ENCODE measurements at places on chromosomes 12 and 14.

- no peak for DNase-seq
Measured at GRCh38 chr12:5924342-5924741, 20.7 kb downstream of the ANO2 start.

GRCh38 chr14:34120185-34120977 lies 169.5 kb upstream of the EGLN3 start:
- no peak for DNase-seq

- no peak for DNase-seq
Measured at GRCh38 chr12:99916555-99916954, 68.2 kb downstream of the ANKS1B start.

DNA sequence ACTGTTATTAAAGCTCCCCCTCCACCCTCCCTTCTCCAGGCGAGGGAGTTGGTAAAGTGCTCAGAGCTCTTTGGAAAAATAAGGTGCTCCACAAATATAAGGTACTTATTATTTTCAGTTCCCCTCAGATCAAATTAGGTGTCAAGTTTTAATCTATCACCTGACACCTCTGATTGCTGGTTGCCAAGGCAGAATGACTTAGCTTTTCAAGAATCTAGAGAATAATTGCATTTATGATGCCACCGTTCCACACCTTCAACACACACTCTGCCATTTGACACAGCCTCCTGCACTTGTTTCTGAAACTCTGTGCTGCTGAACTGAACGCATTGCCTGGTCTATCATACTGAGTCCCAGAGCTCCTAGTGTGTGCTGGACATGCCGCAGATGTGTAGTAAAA lies 128.6 kb downstream of the CRACR2A start:
- no peak for DNase-seq

DNA sequence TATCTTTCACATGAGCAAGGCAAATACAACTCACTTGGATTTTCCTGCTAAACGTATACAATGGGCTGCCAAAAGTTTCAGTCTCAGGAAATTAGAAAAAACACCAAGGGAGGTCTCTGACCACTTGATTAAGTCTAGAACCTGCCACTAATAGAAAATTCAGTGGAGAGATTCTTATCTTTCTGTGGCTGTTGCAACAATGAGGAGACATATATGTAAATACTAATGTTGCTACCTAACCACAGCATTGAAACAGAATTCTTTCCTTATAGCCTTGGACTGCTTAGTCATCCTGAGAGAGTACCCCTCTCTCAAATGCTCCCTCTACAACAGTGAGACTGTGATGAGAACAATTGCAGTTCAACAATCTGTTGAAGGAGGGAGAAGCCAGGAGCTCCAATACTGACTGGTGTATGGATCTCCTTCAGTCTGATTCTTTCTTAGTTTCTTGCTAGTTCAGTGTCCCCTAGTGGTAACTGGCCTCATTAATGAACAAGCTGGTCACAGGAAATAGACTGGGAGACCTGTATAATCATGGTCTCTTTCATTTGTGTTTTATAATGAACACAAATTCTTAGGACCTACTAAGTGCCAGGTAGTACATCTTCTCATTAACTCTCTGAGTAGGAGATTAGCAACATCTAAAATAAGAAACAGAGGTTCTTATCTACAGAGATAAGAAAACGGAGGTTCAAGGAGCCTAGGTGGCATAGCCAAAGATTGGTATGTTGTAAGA lies 164.5 kb downstream of the SLC38A4 start:
- no peak for DNase-seq

DNA sequence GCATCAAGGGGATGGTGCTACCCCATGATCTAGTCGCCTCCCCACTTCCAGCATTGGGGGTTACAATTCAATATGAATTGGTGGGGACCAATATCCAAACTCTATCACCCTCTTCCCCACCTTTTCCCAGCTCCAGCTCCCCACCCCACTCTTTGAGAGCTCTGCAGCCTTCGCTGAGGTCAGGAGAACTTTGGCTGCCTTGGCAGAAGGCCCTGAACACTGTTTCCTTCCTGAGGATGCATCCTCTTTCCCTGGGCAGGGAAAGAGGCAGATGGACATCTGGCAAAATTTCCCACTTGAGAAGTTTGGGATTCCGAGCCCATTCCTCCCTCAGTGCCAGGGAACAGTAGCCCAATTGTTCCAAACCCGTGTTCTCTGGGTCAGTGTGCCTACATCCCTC lies 169.1 kb downstream of the TSPAN9 start:
- DNase-seq, result no peak

GRCh38 chr12:108468196-108468968 lies 46.7 kb upstream of the FICD start:
- no peak for DNase-seq

DNA sequence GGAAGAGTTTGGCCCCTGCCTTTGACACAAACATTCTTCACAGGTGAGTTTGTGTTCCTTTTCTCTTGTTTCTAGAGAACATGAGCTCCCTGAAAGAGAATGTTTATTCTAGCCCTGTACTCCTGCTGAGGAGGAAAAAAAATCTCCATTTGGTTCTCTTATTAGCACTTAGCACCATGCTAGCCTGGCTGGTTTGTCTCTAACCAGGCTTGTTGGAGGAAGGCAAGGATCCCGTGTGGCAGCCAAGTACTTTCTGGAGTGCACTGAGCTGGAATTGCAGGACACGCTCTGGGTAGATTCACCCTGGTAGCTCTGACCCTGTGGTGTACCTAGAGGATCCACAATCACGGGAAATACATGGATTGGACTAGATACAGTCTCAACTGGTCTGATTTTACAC lies 41.9 kb downstream of the KCNA1 start:
- no peak for DNase-seq

GRCh38 chr12:90237841-90238240 lies 529.2 kb upstream of the ATP2B1 start:
- no peak for DNase-seq

DNA sequence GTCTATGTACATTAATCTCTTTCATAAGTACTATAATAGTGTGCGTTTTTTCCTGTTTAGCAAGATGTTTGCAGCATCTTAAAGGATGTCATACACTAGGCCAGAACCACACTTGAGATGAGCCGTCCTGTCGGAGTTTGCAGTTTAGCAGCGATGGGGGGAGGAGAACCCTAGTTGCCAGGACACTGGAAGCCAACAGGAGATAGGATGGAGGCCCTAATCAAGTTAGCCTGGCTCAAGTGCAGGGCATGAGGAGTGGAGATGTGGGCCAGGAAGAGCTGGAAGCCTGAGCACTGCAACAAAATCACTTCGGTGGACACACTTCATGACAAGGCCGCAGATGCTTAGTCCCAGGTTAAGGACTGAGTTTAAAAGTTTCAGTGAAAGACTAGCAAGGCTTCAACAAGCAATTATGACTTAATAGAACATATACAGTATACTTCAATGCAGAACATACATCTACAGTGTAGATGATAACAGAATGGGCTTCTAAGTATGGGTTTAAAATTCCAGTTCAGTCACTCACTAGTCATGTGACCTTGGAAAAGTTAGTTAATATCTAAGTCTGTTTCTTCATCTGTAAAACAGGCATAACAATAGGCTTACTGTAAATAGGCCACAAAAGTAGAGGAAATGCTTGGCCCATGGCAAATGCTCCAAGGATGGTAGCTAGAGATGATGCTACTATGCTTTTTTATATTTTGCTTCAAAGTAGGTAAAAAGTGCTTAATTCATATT lies 77.1 kb downstream of the PTPN21 start:
- no peak for DNase-seq

GRCh38 chr12:52419656-52420055 lies 13.5 kb upstream of the KRT82 start:
- DNase-seq, result no peak

DNA sequence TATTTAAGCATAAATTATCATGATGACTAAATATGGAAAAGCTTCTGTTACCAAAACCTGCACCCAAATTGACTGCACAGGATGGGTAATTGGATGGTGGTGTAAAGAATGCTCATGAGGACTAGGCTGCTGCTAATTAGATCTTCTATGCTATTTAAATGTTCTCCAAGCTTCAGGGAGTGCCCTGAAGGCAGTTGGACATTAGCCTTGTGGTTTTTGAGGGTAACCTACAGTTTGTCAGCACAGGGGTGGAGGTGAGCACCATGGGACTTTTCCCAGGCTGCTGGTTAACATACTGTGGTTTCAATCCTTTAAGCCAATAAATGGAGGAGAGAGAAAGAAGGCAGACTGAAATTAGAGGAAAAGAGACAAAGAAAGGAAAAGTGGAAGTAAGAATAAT lies 145.0 kb downstream of the WIF1 start:
- no peak for DNase-seq

GRCh38 chr12:124077701-124078100 lies 104.7 kb downstream of the ZNF664 start:
- DNase-seq, result no peak

DNA sequence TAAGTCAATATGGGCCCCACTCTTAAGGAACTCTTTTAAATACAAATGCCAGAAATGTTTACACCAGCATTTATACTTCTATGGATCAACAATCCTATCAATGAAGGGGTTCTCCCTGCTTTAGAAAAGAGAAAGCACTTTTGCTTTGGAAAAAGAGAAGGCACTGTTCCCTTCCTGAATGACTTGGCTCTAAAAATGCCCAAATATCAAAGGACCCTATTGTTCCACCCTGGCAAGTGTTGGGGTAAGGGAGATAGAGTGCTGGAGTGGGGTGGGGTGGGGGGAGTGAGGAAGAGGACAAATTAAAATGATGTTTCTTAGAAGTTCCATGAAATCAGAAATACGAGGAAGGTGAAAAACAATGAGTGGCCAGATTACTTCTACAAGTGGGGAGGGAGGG lies 131.6 kb upstream of the GRIN2B start:
- DNase-seq, result no peak
